ENCODE measurements at places on chromosomes 3 and 15.

DNA sequence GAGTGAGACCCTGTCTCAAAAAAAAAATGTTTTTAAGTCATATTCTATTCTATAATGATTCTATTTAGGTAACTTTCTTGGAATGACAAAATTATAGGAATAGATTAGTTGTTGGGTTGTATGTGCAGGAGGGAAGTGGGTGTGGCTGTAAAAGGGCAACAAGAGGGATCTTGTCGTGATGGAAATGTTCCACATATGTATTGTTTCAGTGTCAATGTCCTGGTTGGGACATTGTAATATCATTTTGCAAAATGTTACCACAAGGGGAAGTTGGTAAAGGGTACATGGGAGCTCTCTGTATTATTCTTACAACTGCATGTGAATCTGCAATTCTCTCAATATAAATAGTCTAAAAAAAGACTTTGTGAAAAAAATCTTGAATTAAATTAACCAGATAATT is 14.3 kb upstream of the ABHD5 start:
- DNase-seq: no peak

- DNase-seq: no peak
Measured at GRCh38 chr15:72288796-72289596, 16.6 kb upstream of the PARP6 start.

GRCh38 chr3:49718858-49719213 is 648 bp downstream of the AMIGO3 start:
- DNase-seq: peak; percentile 47

DNA sequence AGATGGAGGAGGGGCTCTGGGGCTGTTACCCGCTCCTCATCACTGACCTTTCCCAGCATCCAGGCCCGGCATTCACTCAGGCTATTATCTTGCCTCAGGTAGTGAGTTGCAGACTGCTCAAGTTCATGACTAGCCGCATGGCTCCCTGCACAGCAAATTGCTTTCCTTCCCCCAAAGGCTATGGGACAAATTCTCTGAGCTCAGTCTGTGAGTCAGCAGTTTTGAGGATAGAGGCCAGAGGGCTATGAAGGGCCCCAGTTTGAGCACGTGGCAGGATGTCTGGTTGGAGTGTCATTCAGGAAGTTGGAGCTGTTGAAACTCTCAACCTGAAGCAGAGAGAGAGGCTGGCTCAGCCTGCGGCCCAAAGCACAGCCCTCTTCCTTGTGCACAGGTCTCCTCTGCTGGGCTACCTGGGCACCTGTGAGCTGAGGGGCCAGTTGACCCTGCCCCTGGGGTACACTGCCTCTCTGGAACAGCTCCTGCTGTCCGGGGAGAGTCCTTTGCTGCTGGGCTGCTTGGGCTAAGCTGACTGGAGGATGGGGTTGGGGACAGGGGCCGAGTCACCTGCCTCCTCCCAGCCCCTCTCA is 7.9 kb downstream of the FAH start:
- DNase-seq: peak; percentile 42

DNA sequence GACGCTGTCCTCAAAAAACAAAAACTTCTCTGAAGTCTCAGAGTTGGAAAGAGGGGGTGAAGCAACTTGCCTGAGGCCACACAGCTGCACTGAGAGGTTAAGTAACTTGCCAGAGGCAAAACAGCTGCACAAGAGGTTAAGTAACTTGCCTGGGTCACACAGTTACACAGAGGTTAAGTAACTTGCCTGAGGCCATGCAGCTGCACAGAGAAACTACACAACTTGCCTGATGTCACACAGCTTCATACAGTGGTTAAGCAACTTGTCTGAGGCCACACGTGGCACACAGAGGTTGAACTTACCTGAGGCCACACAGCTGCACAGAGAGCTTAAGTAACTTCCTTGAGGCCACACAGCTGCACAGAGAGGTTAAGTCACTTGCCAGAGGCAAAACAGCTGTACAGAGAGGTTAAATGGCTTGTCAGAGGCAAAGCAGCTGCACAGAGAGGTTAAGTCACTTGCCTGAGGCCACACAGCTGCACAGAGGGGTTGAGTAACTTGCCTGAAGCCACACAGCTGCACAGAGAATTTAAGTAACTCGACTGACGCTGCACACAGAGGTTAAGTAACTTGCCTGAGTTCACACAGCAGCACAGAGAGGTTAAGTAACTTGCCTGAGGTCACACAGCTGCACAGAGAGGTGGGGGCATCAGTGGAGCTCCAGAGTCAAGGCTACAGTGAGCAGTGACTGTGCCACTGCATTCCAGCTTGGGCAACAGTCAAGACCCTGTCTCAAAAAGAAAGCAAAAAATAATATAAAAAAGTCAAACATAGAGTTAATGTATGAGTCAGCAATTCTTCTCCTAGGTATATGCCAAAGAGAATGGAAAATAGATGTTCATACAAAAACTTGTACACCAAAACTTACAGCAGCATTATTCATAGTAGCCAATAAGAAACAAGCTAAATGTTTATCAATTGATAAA is 12.0 kb upstream of the ACAD9 start:
- no peak for DNase-seq

- no peak for DNase-seq
Measured at GRCh38 chr3:146646261-146646660, 41.1 kb upstream of the PLSCR5 start.

GRCh38 chr3:189531271-189531670 is 99.9 kb upstream of the TP63 start:
- DNase-seq: no peak

DNA sequence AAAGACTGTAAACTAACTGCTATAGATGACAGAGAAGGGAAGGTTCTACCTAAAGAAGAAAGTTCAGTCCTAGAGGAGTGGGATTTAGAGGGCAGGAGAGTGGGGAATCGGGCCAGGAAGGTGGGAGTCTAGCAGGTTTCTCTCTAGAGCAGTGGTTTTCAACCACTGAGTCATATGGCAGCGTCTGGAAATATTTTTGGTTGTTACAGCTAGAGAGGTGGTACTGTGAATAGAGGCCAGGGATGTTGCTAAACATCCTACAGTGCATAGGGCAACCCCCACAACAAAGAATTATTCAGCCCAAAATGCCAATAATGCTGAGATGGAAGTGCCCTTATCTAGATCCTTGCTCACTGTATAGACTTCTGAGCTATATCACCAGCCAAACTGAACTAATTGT is 28.7 kb downstream of the ATP1B3 start:
- no peak for DNase-seq

- DNase-seq: peak; percentile 5
Measured at GRCh38 chr3:56467801-56468183, 475 bp downstream of the ERC2 start.

- DNase-seq: no peak
Measured at GRCh38 chr15:37932549-37932948, 1.9 kb upstream of the TMCO5A start.

- DNase-seq: no peak
Measured at GRCh38 chr3:61897848-61898247, 336.5 kb downstream of the PTPRG start.

DNA sequence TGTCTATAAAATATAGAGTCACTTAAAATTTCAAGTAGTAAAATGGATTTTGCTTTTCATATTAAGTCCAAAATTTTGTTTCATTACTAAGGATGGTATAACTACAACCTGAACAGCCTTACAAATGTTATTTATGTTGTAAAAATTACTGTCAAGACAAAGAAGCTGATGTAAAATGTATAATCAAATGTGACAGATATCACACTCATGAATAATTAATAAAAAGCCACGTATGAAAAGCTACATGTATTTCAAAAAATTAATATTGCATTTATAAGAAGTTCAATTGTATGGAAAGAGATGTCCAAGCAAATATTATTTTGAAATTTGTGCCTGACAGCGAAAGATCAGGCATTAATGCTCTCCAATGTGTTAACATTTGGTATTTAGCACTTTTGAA is 48.9 kb downstream of the KBTBD8 start:
- no peak for DNase-seq

DNA sequence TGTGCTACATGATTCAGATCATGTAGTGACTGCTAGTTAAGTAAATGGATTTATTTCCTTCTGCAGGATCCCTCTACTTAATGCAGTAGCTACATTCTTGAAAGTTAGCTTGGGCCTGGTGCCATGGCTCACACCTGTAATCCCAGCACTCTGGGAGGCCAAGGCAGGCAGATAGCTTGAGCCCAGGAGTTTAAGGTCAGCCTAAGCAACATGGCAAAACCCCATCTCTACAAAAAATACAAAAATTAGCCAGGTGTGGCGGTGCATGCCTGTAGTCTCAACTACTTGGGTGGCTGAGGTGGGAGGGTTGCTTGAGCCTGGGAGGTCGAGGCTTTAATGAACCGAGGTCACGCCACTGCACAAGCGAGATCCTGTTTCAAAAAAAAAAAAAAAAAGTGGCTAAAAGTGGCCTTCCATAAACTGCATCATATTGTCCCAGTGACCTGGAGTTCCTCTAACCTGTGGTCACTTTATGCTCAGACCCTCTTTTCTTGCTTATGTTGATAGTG is 22.0 kb downstream of the TSEN2 start:
- no peak for DNase-seq

GRCh38 chr3:58597770-58598310 is 20.6 kb upstream of the FAM107A start:
- DNase-seq: no peak

DNA sequence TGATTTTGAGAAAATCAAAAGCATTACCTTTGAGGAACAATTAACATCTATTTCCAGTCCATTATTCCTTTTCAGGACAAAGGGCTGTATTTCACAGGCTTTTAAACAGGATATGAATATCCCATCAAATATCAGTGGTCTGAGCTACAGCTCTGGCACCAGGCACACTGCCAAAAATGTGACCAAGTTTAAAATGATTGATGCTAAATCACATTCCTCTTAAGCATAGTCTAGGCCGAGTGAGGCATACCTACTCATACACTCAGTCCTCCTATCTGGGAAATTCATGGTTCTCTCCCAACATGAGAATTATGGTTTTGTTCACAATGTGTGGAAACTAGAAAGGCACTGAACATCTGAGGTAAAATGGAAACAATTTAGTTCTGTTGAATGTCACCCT is 683.5 kb downstream of the TUSC7 start:
- DNase-seq: no peak

GRCh38 chr3:121870717-121871116 is 23.5 kb upstream of the SLC15A2 start:
- DNase-seq: no peak

- DNase-seq: peak; percentile 57
Measured at GRCh38 chr15:88627463-88627862, 6.3 kb downstream of the AEN start.

DNA sequence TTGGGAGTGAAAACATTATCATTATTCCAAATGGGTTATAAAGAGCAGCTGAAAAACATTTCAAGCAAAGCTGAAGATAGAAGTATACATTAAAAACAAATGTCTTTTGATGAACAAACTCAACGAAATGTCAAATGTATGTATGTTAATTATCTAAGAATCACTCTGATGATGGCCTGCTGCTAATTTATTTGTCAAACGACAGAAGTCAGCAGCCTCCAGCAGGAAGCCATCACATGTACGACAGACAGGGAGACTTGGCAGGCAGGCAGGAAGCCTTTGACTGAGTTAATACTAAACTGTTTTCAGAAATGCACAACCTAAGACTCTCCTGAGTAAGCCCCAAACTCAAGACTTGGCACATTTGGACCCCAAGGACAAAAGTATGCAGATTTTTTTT is 491.1 kb downstream of the ZNF385D start:
- no peak for DNase-seq
